ENCODE measurements at places on chromosomes 1 and 21. TPM values are rescaled to one million over a fixed set of nuclear protein-coding genes. Genes with fewer than 3 reads are reported as not detected.

TCP10L gene
- total RNA-seq: not detected

REG4 gene
- not detected for total RNA-seq

HAO2 gene
- not detected for total RNA-seq

CFHR2 gene
- total RNA-seq: not detected

ABCA4 gene
- total RNA-seq: 4.2 TPM

LMX1A gene
- total RNA-seq: not detected

DNM3 gene
- total RNA-seq: 0.76 TPM

HMGCL gene
- total RNA-seq: 38.7 TPM

FAM3B gene
- not detected for total RNA-seq

ADGRL2 gene
- total RNA-seq: 50.0 TPM

LCA5L gene
- total RNA-seq: 0.91 TPM

TNFRSF8 gene
- total RNA-seq: under 0.01 TPM
